ENCODE measurements at places on chromosomes 4 and X.

DNA sequence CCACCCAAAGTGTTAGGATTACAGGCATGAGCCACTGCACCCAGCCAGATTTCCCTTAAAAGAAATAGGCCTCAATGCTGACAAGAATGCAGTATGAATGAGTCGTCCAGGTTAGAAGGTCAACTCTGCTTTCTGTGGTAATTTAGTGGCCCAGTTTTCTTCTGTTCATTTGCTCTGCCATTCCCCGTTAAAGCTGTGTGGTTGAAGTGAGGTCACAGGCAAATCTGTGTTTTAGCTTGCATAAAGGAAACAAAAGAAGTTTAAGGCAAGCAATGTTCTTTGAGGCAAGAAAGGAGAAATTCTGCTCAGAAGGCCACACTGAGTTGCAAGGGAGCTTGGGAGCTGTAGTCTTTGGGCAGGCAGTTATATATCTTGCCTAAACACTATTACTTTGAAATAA, 176.8 kb downstream of the LARP7 start:
- DNase-seq, result peak; percentile 69

DNA sequence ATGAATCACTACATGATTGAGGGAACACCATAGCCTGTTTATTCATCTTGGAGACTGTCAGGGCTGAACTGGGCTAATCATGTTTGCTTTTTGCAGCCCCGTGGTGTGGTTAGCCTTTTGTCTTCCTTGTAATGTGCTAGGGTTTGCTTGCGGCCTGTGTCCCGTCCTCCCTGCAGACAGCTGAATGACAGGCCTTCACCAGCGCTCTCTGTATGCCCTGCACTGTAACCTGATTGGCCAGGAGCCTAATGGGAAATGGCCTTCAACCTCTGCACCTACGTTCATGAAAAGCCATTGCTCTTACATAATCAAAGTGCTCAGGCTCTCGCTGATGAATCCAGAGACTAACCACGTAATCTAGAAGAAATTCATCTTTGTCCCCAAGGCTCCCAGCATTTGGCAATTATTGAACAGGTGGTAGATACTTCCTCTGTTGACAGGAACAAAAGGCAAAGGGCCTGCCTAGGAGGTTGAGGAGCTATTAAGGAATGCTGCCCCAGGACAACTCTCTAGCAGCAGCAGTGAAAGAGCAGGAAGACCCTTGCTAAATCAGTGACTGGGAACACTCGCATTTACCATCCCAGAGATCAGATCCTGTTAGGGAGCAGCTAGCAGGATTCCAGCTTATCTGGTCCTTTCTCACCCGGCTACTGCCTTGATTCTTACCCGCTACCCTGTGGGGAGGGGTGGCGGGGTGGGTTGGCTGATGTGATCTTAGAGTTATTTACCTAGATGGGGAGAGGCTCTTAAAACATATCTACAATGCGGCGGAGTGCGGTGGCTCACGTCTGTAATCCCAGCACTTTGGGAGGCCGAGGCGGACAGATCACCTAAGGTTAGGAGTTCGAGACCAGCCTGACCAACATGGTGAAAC, 42.3 kb upstream of the FAT1 start:
- peak; percentile 83 for DNase-seq

- DNase-seq, result peak; percentile 92
Measured at GRCh38 chrX:69133921-69134542, 31.2 kb downstream of the PJA1 start.

DNA sequence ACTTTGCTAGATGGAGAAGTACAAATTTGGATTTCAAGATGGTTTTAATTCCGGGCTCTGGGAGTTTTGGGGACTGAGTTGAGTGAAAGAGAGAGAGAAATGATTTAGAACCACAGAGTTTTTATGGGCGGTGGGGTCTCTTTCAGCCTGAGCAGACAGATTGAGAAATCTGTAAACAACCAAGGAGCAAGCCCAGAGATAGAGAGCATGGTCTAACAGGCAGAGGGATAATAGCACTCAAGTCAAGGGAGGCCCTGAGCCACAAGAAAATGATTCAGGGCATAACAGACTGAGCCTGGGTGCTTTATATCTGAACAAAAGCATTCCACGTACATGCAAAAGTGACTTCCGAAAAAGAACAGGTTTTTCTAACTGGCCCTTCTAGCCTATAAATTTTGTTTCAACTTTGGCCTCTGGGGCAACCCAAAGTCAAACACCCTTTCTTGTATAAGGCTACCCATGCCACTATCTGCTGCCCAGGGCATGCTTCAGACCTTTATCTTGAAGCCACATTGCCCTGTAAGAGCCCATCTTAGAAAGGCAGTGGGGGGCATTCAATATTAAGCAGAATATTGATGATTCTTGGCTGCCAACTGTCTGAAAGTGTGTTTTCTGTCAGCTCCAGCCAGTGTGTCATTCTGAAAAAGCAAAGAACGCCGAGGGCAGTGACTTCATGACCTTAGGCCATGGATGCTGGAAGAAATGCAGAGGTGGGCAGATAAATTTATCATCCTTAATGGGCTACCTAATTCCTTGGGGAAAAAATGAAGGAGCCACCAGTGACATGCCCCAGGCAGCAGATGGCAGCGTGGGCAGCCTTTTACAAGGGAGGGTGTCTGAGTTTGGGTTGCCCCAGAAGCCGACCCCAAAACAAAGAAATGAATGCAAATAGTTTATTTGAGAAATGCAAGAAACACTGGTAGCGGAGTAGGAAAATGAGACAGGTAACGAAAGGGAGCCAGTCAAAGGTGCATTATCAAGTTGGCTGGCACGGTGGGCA, 637.6 kb downstream of the MID1IP1 start:
- DNase-seq, result no peak

- DNase-seq, result peak; percentile 60
Measured at GRCh38 chrX:17405225-17405969, 30.4 kb downstream of the NHS start.

DNA sequence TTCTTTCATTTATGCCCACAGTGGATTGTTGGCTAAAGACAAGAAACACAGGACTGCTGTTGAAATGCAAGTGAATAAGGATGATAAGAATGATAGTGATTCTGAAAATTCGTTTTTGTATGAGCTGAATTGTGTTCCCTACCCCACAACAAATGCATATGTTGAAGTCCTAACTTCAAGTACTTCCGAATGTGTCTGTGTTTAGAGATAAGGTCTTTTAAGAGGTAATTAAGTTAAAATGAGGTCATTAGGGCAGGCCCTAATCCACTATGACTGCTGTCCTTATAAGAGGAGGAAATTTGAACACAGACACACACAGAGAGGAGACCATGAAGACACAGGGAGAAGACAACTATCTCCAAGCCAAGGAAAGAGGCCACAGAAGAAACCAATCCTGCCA, 126.6 kb upstream of the ACSL4 start:
- DNase-seq, result no peak

GRCh38 chr4:139977838-139978609, 176.0 kb downstream of the MAML3 start:
- DNase-seq, result no peak

GRCh38 chrX:107563824-107564223, 64.5 kb upstream of the PRPS1 start:
- DNase-seq, result peak; percentile 90

GRCh38 chr4:158315706-158316105, 105.4 kb downstream of the TMEM144 start:
- no peak for DNase-seq

DNA sequence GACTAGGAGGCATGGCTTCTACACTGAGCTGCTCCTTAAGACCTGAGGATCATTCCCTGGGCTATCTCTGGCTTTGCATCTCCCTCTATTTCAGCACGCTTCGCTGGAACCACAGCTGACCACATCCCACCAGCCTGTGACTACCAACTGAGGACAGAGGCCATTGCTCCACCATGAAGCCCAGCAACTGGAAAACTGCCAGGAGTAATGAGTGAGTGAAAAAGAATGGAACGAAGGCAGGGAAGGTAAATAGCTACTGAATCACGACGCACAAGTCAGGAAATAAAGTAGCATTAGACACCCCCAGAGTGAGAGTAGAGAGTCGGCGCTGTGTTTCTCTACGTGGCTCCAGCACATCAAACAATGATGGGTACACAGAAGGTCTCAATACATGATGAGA, 314.7 kb downstream of the LDB2 start:
- DNase-seq, result no peak

DNA sequence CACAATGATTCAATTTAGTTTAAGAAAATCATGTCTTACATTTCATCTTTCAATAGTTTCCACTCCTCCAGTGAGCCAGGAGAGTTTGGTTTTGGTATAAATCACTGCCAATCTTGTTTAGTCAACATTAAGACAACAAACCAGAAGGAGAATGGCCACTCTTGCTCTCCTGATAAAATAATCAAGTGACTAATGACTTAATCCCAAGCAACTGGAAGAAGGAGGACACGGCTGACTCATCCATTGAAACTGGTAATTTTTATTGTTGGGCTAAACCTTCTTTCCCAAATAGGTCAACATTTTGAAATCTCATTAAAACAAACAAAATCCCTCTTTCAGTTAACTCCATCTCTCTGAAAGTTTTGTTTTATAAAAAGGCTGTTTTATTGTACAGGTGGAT, 230.2 kb downstream of the CLCN4 start:
- DNase-seq, result no peak

DNA sequence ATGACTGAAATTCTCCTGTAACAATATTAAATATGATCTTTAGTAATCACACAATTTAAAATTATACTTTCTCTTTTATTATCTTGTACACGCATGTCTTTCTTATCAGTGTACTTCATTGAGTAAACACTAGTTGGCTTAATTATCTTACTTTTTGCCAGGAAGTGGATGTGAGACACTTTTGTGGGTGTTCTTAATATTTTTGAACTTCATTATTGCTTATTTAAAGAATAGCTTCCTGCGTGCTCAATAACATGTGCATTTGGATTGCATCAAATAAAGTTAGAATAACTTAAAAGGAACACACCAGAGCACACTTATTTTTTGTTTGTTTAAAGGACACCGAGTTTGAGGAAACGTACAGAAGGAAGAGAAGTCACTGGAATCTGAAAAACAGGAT, 128.5 kb upstream of the VEGFC start:
- DNase-seq, result no peak

DNA sequence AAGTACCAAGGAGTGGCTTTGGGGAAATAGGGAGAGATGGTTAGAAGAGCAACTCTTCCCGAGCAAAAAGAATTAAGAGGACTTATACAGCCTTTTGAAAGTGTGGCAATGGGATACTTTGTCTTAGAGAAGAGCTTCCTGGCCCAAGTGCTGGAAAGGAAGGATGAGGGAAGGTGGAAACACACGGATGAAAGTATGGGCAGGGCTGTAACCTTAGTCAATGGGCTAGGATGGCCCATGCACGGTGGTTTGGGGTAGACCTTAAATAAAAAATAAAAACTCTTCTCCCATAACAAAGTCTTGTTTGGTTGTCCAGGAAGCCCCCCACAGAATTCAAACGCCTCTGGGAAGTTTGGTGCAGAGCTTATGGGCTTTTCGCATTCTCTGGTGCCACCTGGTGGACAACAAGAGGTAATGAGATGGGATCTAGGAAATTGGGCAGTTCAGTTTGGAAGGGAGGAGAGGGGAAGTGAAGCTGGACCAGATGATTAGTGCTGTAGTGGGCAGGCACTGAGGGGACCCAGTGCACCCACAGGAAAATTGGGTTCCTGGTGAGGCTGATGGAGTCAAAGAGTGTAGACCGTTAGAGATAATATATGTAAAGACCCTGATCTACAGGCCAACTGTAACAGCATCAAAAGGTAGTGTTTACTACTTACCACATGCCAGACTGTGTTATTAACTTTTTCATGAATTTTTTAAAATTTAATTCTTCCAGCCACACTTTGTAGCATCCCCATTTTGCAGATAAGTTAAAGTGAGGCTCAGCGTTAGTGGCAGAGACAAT, 13.8 kb upstream of the ENOX2 start:
- peak; percentile 55 for DNase-seq

GRCh38 chr4:173151496-173151895, 17.1 kb upstream of the GALNT7 start:
- no peak for DNase-seq

- no peak for DNase-seq
Measured at GRCh38 chr4:115596265-115597001, 483.0 kb upstream of the NDST4 start.

DNA sequence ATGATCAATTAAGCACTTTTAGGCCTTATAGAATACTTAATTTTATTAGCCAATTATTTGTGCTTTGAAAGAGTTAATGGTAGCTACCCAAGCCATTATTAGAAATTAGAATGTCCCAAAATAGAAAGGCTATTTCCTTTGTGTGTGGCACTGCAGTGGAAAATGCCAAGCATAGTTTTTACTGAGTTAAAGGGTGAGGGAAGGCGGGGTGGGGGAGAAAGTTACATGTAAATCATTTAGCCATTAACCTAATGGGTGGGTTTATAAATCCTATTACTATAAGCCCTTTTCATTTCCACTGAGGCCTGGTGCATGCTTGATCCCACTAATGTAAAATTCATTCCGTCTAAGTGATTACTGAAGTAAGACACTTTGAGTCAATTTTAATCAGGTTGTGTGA, 105.8 kb downstream of the POLA1 start:
- DNase-seq, result no peak

GRCh38 chr4:52718123-52718522, 33.1 kb downstream of the ERVMER34-1 start:
- peak; percentile 75 for DNase-seq

DNA sequence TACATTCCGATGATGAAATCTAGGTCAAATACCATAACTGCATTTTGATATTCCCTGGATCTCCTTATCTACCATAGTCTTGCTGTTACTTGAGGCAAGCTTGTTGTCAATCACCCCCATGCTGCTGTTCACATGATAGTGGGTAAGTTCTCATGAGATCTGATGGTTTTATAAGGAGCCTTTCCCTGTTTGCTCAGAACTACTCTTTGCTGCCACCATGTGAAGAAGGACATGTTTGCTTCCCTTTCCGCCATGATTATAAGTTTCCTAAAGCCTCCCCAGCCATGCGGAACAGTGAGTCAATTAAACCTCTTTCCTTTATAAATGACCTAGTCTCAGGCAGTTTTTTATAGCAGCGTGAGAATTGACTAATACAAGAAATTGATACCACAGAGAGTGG, 432.0 kb downstream of the GLUD2 start:
- DNase-seq, result no peak

- peak; percentile 94 for DNase-seq
Measured at GRCh38 chr4:76984788-76985211, 35.2 kb downstream of the SEPTIN11 start.

GRCh38 chr4:172947594-172947993, 221.0 kb upstream of the GALNT7 start:
- DNase-seq, result no peak

DNA sequence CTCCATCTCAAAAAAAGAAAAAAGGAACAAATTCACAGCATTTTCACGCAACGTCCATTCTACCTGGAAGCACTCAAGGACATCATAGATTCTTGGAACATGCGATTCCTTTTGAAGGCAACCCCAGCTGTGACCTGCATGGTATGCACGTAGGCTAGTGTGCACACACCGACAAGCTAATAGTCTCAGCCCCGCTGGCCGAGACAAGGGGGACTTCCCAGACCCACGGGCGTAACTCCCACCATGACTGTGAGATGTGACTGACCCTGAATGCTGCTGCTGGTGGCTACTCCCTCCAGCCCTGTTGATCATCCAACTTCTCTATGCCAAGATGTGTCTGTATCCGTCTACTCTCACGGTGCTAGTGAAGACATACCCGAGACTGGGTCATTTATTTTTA, 78.3 kb downstream of the CRLF2 start:
- DNase-seq, result peak; percentile 39

GRCh38 chrX:38881727-38882126, 80.5 kb downstream of the MID1IP1 start:
- DNase-seq, result no peak

All from islet precursor cell (in vitro differentiated cells).